ENCODE measurements at places on chromosomes 16 and 17.

DNA sequence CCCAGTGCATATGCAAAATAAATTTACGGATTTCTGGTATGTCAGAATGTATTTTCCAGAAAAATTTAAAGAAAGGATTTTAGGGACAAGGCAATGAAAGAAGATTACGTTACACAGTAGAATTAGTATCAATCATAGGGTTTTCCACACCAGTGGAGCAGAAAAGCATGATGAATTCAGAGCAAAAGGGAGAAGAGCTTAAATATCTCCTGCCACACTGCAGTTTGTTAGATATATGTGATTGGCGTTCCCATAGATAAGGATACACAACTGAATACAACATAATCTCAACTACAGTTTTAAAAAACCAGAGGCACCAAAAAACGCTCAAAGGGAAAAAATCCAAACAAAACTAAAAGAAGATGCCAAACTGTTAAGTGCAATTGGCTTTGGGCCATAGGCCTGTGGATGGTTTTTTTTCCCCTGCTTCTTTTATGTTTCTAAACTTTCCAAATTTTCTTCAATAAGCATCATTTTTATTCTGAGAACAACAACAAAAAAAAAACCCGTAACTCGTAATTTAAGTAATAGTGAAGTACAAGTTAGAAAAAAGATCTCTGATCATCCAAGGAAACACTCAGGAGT, 22.3 kb downstream of the MARF1 start:
- DNase-seq: no peak

DNA sequence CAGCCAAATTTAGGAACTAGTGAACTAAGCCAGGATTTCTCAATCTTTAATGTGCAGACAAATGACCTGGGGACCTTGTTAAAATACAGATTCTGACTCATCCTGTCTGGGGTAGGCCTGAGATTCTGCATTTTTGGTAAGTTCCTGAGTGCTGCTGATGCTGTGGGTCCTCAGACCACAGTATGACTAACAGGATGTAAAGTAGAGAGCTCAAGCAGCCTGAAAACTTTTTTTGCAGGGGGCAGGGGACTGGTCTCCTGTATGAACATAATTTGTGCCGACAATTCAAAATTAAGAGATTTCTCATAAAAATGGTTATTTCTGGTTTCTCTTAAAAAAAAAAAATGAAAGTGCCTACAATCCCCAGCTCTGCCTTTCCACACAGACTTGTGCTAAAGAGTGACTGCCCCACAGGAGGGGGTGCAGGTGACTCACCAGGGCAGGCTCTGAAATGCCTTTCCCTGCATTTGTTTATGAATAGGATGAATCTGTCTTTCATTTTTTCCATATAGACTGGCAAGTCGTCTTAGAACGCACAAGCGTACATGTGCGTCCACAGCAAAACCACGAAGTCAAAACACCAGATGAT, 271.5 kb downstream of the PHKB start:
- DNase-seq: no peak

GRCh38 chr17:40345161-40345993, 19.2 kb downstream of the GJD3 start:
- DNase-seq: no peak

DNA sequence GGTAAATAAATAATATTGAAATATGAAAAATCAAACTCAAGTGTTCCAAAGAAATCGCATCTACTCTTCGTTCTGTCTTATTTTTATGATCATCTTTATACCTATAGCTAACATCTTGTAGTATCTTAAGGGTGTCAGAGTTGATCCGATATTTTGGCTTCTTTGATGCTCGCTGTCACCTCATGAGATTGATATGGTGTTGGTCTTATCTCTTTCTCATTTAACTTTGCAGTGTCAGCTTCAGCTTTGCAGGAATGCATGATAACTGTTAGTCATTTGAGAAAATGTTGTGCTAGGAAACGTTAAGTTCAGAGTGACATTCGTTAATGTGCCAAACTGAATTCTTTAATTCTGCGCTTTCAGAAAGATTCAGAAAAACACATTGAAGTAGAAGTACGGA, 19.4 kb downstream of the NOL11 start:
- no peak for DNase-seq

- DNase-seq: no peak
These were observed 137.8 kb downstream of the CYB561 start for GRCh38 chr17:63308272-63308671.

GRCh38 chr17:64411999-64412771, 21.5 kb upstream of the PECAM1 start:
- DNase-seq: no peak

DNA sequence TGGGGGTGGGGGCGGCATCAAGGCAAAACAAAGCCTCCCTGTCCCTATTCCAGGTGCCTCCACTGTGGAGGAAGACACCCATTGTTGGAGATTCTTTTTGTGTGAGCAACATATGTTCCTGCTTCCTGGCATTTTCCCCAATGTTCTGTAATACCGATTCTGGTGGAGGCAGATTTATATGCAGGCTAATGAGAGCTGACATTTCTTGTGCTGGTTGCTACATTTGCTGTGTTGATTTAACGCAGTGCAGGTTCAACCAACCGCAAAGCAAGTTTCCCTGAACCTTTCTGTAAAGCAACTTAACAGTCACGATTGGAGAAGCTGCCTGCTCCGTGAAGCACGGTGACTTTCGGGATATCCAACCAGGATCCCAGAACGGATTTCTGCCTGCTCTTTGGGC, 260.5 kb downstream of the CBLN1 start:
- no peak for DNase-seq

DNA sequence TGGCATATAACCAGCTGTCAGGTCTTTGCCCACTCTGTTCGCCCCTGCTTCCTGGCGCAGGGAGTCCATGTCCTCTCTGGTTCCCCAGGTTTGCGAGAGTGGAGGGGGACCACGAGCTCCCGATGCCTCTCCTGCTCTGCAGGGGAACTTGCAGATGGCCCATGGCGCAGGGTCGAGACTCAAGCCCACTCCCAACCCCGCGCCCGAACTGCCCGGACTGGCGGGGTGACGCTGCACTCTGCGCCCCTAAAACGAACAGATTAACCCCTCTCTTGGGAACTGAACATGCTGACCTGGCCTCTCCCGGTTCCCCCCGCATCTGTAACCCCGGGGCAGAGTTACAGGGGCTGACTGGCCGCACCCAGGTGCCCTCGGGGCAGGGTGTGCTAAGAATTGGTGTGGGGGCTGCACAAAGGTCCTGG, 681 bp upstream of the PLA2G15 start:
- DNase-seq: no peak

- no peak for DNase-seq
These were observed 82.3 kb downstream of the TBC1D16 start for GRCh38 chr17:79953335-79953734.

- DNase-seq: no peak
These were observed 19.5 kb upstream of the MSI2 start for GRCh38 chr17:57236686-57237299.

- DNase-seq: no peak
These were observed 10.3 kb upstream of the RNPS1 start for GRCh38 chr16:2278272-2278608.

GRCh38 chr17:73879987-73880386, 235.7 kb upstream of the SDK2 start:
- DNase-seq: no peak

- no peak for DNase-seq
These were observed 213.2 kb downstream of the CCDC182 start for GRCh38 chr17:57531648-57532504.

Data from stimulated activated CD8-positive, alpha-beta memory T cell treated with anti-CD3 and anti-CD28 coated beads, Interleukin-2, amount 100 ng/mL, for 1 hour (primary cell).